ENCODE measurements at places on chromosomes 7 and 10.
A peak's percentile ranks its signal among the peaks of the same experiment; 100 is the strongest.

DNA sequence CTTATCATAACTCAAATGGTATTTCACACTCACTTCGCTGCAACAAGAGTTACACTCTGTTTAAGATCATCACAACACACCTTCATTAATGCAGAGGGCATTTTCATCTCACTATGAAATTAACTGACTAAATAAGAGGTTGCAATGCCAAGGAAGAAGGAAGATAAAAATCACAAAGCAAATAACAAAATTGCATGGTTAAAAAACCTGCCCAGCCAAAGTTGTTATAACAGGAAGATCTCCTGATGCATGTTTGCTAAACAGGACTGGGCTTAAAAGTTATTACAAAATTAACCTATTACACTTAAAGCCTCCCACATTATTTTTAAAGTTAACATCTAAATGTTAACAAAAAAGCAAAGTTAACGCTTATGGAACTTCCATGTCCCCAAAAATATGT is 11.8 kb downstream of the FAM13C start:
- DNase-seq = no peak

DNA sequence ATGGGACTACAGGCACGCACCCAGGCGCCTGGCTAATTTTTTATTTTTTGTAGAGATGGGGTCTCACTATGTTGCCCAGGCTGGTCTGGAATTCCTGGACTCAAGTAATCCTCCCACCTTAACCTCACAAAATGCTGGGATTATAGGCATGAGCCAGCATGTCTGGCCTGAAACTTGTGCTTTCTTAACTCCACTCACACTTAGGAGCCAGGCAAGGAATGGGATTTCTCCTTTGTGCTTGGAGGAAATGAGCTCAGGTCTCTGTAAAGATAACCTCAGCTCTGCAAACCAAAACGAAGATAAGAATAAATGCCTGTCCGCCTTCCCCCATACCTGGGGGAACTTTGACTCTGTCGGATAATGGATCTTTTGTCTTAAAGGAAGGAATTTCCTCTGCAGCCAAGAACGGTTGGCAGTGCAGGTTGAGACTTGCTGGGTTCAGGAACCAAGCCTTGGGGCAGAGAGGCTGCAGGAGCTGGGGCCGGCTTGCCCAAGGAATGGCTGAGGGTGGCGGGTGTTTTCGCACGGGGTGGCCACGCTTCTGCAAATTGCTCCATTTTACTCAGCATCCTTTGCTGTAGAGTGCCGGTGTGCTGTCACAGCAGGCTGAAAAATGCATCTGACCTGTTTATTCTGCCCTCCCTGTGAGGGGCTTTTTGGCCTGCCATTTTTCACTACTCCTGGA is 174.2 kb downstream of the KIAA1217 start:
- no peak for DNase-seq

DNA sequence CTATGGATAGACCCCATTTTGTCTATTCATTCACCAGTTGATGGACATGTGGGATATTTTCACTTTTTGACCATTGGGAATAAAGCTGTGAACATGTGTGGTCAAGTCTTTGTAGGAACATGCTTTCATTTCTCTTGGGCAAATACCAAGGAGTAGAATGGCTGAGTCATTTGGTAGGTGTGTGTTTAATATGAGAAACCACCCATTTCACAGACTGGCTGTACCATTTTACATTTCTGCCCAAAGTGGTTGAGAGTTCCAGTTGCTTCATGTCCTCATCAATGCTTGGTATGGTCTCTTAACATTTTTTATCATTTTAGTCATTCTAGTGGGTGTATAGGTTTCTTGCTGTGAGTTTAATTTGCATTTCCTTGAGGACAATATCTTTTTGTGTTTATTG is 124.9 kb upstream of the RHEB start:
- no peak for DNase-seq

DNA sequence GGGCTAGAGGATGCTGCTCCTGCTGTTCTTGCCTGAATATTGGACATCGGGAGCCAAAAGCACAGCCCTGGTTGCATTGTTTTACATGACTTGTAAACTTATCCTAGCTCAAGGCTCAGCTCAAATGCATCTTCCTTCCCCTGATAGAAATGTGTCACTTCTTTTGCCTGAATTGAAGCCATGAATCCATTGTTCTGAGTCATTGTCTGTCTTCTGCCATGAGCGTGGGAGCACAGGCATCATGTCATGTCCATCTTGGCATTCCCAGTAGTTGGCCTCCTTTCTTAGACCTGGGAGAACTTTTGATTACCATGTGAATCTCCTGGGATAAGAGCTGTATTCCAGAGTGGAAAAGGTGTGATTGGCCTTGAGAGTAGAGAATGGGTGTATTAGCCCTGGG is 54.1 kb upstream of the OPN4 start:
- no peak for DNase-seq

DNA sequence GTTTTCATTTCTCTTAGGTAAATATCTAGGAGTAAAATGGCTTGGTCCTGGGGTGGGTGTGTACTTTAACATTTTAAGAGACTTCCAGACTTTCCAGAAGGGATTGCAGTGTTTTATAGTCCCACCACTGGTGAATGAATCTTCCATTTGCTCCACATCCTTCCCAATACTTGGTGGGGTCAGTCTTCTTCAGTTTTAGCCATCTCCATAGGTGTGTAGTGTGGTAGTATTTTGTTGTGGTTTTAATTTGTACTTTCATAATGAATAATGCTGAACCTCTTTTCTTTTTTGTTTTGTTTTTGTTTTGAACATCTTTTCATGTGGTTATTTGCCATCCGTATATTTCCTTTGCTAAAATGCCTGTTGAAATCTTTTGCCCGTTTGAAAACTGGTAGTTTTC is 86.4 kb downstream of the ANKRD61 start:
- DNase-seq = no peak

- no peak for DNase-seq
Observed at GRCh38 chr10:30111340-30112022, 52.1 kb upstream of the JCAD start.

DNA sequence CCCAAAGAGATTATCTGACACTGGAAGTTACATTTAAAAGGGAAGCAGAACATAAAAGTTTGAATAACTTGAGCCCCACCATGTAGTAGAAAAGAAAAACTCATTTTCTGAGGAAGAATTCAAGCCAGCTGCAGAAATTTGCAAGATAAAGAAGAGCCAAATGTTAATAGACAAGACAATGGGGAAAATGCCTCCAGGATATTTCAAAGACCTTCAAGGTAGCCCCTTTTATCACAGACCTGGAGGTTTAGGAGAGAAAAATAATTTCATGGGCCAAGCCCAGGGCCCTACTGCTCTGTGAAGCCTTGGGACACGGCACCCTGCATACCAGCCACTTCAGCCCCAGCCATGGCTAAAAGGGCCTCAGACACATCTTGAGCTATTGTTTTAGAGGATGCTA is 18.4 kb upstream of the AKR1C1 start:
- DNase-seq = no peak

DNA sequence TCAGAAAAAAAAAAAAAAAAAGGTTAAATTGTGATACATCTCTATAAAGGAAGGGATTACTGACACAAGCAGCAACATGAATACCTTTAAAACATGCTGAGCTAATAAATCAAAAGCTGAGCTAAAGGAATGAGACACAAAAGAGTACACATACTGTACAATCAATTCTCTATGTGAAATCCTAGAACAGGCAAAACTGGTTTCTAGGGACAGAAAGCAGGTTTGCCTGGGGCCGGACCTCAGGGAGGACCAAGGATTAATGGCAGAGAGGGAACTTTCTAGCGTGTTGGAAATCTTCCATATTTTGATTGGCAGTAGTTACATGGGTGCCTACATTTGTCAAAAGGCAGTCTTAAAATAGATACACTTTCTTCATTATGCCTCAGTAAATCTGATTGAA is 52.5 kb downstream of the KLRG2 start:
- DNase-seq = no peak

- no peak for DNase-seq
Observed at GRCh38 chr10:49611166-49611815, 1.2 kb downstream of the SLC18A3 start.

DNA sequence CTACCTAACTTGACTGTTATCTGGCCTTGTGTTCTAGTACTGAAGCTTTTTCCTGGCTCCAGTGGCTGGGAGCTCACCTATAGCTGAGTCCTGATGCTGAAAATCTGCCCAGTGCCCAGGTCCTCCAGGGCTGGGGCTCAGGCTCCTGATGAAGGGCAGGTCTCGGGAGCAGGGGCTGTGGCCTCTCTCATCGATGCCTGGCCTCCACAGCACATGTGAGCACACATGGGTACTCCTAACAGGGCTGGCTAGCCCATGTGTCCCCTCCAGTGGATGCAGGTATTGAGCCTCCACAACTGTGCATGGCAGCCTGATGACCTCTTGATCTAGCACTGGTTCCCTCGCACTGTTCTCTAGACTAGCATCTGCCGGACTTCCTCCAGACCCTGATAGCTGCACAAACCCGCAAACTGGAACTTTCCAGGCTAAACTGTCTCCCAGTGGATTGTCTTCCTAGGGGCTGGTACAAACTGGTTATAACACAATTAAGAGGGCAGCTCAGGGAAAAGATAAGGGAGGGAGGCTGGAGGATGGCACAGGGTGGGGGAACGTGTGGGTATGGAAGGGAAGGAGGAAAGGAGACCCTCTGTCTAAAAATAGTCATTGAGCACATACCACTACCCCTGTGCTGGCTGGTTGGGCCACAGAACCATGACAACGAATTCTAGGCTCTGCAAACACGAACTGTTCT is 35.1 kb downstream of the PLAC9 start:
- DNase-seq = no peak

DNA sequence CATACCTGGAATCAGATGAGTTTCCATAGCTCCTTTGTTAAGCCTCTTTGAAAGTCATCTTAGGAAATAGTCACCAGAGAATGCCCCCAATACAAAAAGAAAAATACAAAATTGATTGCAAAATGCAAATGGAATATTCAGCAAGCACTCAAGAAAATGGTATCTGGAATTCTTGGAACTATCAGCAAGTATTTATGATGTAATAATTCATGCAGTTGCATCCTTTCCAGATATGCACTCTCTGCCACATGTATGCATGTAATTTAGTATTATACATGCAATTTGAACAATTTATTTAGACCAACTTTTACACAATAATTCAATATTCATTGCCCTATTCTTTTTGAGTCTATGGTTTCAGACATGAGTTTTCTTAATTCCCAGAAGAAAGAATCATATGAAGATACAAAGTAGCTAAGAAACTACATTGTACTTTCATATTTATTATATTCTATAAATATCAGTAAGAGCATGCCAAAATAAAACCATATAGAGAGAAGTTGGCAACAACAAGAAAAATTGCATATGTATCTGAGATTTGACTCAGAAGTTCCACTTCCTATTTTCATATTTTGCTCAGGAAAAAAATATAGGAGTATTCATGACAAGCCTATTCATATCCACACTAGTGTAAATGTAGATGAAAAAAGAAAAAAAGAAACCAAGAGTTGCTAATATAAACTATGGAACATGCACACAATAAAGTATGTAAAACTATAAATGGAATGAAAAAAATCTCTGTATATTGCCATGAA is 338.5 kb downstream of the SEMA3D start:
- no peak for DNase-seq

GRCh38 chr7:92043637-92044036 is 90.6 kb downstream of the CYP51A1 start:
- DNase-seq = no peak

GRCh38 chr10:112783351-112784021 is 166.6 kb upstream of the TCF7L2 start:
- DNase-seq = no peak

DNA sequence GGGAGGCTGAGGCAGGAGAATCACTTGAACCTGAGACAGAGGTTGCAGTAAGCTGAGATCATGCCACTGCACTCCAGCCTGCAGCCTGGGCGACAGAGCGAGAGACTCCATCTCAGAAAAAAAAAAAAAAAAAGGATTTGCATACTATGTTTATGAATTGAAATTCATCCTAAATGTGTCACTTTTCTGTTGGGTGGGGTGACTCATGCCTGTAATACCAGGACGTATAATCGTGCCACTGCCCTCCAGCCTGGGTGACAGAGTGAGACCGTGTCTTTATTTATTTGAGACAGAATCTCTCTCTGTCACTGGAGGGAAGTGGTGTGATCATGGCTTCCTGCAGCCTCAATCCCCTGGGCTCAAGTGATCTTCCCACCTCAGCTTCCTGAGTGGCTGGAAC is 5.8 kb downstream of the ZNF212 start:
- DNase-seq = peak; percentile 52

DNA sequence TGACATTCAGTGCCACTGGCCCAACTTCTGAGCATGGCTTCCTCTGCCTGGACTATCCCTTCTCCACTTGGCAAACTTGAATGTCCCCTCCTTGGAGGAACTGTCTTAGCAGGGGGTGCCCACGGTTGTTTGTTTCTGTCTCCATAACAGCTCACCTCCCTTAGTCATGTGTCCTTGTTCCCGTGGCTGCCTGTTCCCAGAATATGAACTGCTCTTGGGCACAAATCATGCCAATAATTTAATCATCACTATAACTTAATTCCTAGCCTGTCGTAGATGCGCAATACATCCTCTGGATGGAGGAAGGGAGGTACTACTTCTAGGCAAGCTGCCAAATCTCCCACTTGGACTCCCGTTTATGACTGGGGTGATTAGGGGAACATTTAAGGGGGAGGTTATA is 173.1 kb downstream of the MYOF start:
- DNase-seq = no peak

DNA sequence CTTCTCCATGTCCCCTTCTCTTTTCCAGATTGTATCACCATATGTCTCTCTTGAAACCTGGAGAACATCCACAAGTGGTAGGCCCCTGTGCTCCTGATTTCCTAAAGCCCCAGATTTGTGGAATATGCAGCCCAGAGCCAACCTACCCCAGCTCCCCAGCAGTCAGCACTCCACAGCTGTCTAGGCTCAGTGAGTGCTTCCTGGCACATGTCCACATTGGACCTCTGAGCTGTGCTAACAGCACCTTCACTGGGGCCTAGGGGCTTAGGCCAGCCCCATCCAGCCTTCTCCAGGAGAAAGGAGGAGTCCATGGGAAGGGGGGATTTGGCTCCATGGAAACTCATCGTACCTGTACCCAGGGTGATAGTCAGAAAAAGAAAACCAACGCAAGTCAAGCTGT is 192.7 kb downstream of the FGFR2 start:
- no peak for DNase-seq

DNA sequence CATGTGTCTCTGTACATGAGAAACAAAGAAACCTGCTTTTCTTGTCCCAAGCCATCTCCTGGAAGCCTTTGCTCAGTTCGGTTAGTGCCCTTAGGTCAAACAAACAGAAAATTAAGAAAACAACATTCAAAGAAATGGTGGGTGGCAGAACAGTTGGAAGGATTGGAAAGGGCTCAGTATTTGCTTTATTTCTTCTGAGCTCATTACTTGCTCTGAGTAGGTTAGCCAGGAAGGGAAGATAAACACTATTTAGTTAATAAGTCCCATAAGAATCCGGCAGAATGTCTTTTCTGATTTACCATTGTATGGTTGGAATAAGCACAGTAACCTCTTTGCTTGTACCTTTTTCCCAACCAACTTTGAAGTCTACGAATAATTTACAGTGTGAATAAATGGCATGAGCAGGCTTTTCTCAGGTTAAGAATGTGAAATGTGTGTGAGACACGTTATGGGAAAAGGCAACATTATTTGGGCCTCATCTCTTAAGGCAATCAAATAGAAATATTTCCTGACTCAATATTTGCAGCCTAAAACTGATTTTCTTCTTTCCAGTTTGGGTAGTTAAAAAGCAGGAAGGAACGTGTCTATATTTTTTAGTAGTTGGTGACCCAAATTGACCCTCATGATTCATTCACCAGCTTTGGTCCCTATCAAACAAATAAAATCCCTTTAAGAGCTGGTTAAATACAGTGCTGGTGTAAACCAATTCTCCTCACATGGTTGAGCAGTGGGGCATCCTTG is 158.5 kb downstream of the DKK1 start:
- DNase-seq = no peak

- DNase-seq = no peak
Observed at GRCh38 chr10:18233775-18234174, 93.6 kb downstream of the CACNB2 start.

- DNase-seq = no peak
Observed at GRCh38 chr10:35927341-35927740, 285.2 kb upstream of the FZD8 start.

Measured in activated naive CD4-positive, alpha-beta T cell treated with anti-CD3 and anti-CD28 coated beads, Interleukin-2, amount 50 U/mL, for 72 hours (primary cell).